NCI-H460 (cell line): ENCODE measurements at places on chromosomes 4 and X. TPM values are rescaled to one million over a fixed set of nuclear protein-coding genes. Genes with fewer than 3 reads are reported as not detected.

Gene NDNF
- total RNA-seq: 0.35 and 0.79 TPM in 2 replicates

Gene ZFP42
- 0.05 TPM in 1 of 2 replicates, not detected in the other for total RNA-seq

Gene MAMLD1
- total RNA-seq: 0.72 and 0.74 TPM in 2 replicates

Gene NKX6-1
- total RNA-seq: 0.97 and 2.0 TPM in 2 replicates

Gene NOA1
- 18.0 and 18.2 TPM in 2 replicates for total RNA-seq

Gene MAGEC2
- total RNA-seq: not detected in 2 replicates
